ENCODE measurements at places on chromosomes 7 and 10. TPM values are rescaled to one million over a fixed set of nuclear protein-coding genes. Genes with fewer than 3 reads are reported as not detected.
A peak's percentile ranks its signal among the peaks of the same experiment; 100 is the strongest.

DNA sequence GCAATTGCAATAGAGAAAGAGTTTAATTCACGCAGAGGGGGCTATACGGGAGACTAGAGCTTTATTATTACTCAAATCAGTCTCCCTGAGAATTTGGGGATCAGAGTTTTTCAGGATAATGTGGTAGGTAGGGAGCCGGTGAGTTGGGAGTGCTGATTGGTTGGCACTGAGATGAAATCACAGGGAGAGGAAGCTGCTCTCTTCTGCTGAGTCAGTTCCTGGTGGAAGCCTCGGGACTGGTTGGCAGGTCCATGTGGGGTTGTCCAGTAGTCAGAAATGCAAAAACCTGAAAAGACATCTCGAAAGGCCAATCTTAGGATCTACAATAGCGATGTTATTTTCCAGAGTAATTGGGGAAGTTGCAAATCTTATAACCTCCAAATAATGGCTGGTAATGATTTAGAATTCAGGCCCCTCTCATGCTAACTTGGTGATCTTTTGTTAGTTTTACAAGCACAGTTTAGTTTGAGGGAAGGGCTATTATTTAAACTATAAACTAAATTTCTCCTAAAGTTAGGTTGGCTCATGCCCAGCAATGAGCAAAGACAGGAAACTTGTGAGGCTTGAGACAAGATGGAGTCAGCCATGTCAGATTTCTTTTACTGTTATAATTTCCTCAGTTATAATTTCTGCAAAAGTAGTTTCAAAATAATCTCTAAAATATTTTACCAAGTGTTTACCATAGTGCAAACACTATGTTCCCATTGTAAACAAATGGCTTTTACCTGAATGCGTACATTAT, 39.4 kb upstream of the SLC25A13 start:
- DNase-seq: no peak

FAM221A gene
- polyA plus RNA-seq: 2.5 TPM

DNA sequence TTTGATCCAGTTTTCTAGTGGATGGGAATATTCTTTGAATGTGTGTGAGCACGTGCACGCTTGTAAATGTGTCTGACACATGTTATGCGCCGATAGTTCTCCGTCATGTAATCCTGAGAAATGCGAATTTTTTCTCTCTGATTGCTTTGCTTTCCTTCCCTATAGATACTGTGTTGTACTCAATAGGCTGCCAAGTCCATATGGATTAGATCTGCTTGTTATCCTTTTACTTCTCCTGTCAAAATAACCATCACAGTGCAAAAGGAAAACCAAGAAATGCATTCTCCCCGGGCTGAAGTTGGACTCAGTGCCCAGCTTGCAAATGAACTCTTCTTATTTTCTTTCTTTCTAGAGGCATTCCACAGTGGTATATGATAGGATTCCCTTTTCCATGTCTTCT, 131.9 kb downstream of the KIAA1217 start:
- no peak for DNase-seq

- DNase-seq: no peak
These were observed 139.1 kb downstream of the ATE1 start for GRCh38 chr10:121788717-121789116.

DNA sequence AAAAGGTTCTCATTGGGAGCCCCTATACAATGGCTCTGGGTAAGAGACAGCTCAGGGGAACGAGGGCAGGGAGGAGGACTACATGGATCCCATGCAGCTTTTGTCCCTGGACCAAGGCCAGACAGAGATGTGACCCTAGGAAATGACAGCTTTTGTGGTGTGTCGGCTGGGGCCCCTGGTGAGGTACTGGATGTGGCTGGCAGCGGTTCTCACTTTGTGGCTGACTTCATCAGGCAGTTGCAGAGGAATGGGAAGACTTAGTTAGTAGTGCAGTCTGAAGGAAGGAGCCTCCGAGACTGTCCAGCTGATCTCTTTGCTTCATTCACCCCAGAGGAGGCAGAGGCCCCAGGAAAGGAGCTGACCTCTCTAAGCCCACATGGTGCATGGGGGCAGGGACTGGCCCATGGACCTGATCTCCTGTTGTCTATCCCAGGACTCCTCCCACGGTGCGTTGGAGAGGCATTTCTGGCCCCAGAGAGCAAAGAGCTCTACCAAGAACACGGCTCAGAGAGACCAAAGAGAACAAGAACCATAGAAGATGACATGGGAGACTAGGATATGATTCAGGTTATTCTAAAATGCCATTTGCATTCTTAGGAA, 202.9 kb downstream of the RPS24 start:
- DNase-seq: no peak

CALHM1 gene
- 0.06 TPM for polyA plus RNA-seq

DNA sequence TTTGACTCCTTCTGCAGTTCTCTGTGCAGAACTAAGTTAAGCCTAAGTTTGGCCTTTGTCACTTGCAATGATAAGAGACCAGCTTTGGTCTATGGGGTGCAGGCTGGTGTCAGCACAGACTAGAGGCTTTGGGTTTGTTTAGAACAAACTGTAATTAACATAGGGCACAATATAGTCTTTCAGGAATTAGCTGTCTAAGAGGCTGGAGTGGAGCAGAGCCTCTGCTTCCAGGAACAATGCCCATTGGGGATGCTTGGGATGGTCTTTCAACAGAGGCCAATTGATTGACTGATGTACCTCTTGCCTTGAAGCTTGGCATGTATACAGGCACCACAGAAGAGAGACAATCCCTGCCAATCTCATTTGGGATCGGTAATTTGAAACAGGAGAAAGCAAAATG, 4.7 kb downstream of the SUFU start:
- no peak for DNase-seq

STEAP1B gene
- polyA plus RNA-seq: 1.8 TPM

DNA sequence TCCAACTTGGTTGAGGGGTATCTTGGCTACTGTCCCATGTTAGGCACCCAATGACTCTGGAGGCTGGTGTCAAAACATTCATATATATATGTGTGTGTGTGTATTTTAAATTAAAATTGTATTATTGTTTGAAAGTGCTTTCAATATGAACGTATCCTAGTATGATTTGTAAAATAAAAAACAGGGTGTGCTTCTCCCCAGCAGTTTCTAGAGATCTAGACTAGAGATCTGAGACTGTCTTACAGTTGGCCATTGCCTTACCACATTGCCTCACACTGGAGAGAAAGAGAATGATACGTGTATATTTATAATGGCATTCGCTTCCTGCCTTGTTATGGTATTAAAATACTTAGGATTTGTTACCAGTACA, 1.2 kb downstream of the BAG3 start:
- DNase-seq: peak; percentile 63

AOAH gene
- 4.5 TPM for polyA plus RNA-seq

GRCh38 chr10:14225379-14225778, 105.3 kb downstream of the FRMD4A start:
- no peak for DNase-seq

DNA sequence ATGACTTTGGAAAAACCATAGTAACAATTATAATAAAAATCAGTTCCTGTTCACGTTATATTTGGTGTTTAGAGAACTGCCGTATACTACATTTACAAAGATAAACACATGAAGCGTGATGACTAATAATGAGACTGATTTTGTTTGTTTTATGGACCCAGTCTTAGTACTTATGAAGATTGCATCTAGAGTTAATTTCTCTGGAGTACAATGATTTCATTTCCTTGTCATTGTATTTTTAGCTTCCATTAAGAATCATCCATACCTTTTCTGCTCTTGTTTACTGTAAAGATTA, 2.9 kb downstream of the RBM20 start:
- no peak for DNase-seq

DNA sequence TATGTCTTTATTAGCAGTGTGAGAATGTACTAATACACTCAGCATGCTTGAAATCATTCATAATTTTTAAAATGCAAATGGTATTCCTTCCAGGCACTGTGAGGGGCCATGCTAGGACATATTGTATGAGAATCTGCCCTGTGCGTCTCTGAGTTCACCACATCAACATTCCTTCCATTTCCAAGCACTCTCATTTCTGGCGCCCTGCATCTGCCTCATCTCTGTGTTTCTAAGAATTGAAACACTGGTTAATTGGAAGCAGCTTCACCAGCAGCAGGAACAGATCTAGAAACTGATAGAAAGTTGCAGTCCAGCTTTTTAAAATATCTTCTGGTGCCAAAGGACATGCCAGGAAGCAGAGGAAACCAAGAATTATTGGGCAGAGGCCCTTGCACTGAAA, 555.9 kb upstream of the DPP6 start:
- DNase-seq: peak; percentile 14

NPY4R2 gene
- 0.10 TPM for polyA plus RNA-seq

GTF2IRD1 gene
- 50.8 TPM for polyA plus RNA-seq

CUZD1 gene
- 1.0 TPM for polyA plus RNA-seq

- DNase-seq: no peak
These were observed 1.4 kb downstream of the ZNF438 start for GRCh38 chr10:31030260-31030659.

DNA sequence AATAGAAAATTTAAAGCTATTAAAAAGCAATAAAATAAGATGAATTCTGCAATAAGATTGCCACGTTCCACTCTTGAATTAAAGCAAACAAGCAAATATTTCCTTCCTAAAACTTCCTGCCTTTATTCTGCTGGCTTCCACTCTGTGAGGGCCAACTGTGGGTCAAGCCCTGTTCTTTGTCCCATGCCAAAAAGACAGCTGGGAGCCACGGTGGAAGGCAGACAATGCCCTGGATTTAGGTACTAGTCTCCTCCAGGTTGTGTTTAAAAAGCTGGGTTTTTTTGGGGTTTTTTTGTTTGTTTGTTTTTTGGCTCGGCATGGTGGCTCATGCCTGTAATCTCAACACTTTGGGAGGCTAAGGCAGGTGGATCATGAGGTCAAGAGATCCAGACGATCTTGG, 39.1 kb downstream of the LRRTM3 start:
- DNase-seq: no peak

GRCh38 chr10:35896001-35896400, 253.9 kb upstream of the FZD8 start:
- DNase-seq: no peak

TWIST1 gene
- polyA plus RNA-seq: 5.6 TPM

- DNase-seq: no peak
These were observed 39.0 kb downstream of the CABCOCO1 start for GRCh38 chr10:61701706-61702105.

GRCh38 chr10:33286157-33286934, 48.1 kb downstream of the NRP1 start:
- no peak for DNase-seq

SAP25 gene
- polyA plus RNA-seq: 3.5 TPM

DNA sequence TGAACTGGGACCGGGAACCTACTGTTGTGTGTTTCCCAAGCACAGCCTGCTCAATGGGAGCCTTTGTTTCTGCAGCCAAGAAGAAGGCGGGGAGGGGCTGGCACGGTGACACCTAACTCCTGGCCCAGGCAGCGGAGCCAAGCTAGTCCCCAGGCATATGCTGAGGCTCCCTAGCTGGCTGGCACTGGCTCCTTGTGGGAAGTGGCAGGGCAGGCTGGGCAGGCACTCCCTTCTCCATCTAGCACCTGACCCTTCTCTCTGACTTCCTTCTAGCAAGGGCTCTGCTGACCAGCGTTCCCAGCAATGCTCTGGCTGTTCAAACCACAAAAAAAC, 325.0 kb downstream of the PLXNA4 start:
- DNase-seq: no peak

GRCh38 chr7:34281260-34281659, 375.9 kb downstream of the BMPER start:
- DNase-seq: no peak

GRCh38 chr7:151844071-151844824, 32.7 kb downstream of the PRKAG2 start:
- no peak for DNase-seq

- no peak for DNase-seq
These were observed 42.1 kb downstream of the CFAP46 start for GRCh38 chr10:132900211-132900756.

DNA sequence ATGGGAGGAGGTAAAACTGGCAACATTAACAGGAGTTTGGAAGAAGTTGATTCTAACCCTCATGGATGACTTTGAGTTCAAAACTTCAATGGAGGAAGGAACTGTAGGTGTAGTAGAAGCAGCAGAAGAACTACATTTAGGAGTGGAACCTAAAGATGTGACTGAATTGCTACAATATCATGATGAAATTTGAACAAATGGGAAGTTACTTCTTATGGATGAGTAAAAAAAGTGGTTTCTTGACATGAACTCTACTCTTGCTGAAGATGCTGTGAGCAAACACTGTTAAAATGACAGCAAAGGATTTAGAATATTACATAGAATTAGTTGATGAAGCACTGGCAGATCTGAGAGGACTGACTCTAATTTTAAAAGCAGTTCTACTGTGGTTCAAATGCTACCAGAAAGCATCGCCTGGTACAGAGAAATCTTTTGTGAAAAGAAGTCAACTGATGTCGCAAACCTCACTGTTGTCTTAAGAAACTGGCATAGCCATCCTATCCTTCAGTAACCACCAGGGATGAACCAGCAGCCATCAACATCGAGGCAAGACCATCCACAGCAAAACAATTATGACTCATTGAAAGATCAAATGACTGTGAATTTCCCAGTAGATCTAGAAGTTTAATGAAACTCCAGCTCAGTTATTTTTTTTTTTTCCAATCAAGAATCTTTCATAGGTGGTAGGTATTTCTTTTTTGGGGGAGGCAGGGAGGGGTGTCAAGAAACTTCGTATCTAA, 20.8 kb downstream of the BRAF start:
- DNase-seq: no peak

- no peak for DNase-seq
These were observed at the start of gene TMEM72 for GRCh38 chr10:44911081-44911540. TMEM72 (plus strand) TSS chr10:44911337; CDS start chr10:44911513, 176 bp downstream.

Data from hindlimb muscle (tissue), 1 donor.